Activated CD4-positive, alpha-beta memory T cell treated with anti-CD3 and anti-CD28 coated beads for 36 hours (primary cell): ENCODE measurements at places on chromosomes 11 and 22. TPM values are rescaled to one million over a fixed set of nuclear protein-coding genes. Genes with fewer than 3 reads are reported as not detected.

- peaks cover 6% of the 10 kb centered on the region for H3K27me3 ChIP-seq
- no peak for DNase-seq
- H3K4me1 ChIP-seq, result no peaks in the 10 kb centered on the region
- no peaks in the 10 kb centered on the region for H3K36me3 ChIP-seq
- H3K27ac ChIP-seq, result no peak overlapping the region
These were observed 16.2 kb upstream of the LDLRAD3 start for GRCh38 chr11:35927682-35928081.

- H3K27ac ChIP-seq, result peak overlapping the region; percentile 91
- peaks cover 21% of the 10 kb centered on the region for H3K4me1 ChIP-seq
- H3K36me3 ChIP-seq, result peaks cover 27% of the 10 kb centered on the region
- H3K27me3 ChIP-seq, result no peaks in the 10 kb centered on the region
- DNase-seq, result peak; percentile 83
- peak overlapping the region; percentile 89 for H3K4me3 ChIP-seq
These were observed 27.7 kb upstream of the PARVB start for GRCh38 chr22:43996170-43996980.

- H3K36me3 ChIP-seq, result no peaks in the 10 kb centered on the region
- DNase-seq, result no peak
- H3K4me3 ChIP-seq, result no peak overlapping the region
- H3K4me1 ChIP-seq, result no peaks in the 10 kb centered on the region
- no peak overlapping the region for H3K27ac ChIP-seq
These were observed 26.0 kb downstream of the PARVA start for GRCh38 chr11:12403122-12403996.

DNA sequence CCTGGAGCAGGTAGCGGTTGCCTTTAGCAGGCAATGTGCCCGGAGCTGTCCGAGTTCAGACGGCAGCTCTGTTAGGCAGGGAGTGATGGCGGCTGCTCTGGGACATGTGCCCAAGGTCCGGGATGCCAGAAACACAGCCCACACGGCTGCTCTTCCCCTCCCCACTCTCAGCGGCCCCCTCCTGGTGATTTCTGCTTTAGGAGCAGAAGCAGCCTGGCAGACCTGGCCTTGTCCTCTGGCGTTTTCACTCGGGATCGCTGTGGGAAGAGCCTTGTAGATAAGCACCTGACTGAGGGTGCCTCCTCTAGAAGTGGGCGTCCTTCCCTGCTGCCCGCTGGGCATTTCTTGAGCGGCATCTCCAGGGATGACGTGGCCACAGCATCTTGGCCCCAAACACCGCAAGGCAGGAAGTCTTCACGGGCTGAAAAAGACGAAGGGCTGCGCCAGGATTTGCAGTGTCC, 392.2 kb downstream of the TBC1D22A start:
- no peak overlapping the region for H3K4me3 ChIP-seq
- peaks cover 6% of the 10 kb centered on the region for H3K36me3 ChIP-seq
- no peaks in the 10 kb centered on the region for H3K4me1 ChIP-seq
- no peak overlapping the region for H3K27ac ChIP-seq

DNA sequence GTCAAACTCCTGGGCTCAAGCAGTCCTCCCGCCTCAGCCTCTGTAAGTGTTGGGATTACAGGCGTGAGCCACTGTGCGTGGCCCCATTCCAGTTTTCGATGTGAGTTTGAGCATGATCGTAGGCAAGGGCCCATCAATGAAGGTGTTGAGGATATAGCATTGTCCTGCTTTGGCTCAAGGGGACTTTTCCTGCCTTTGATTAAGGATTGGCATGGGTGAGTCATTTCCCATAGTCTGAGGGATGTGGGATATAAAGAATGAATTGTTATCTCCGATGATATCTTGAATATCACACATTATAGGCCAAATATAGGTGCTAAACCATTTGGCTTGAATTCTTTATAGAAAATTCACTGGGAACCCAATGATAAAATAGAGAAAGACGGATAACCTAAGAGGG, 30.4 kb downstream of the STIM1 start:
- no peaks in the 10 kb centered on the region for H3K27me3 ChIP-seq
- no peak overlapping the region for H3K27ac ChIP-seq
- peaks cover 53% of the 10 kb centered on the region for H3K4me1 ChIP-seq
- H3K4me3 ChIP-seq, result no peak overlapping the region

- peaks cover 8% of the 10 kb centered on the region for H3K36me3 ChIP-seq
- H3K4me1 ChIP-seq, result peaks cover 6% of the 10 kb centered on the region
- no peak overlapping the region for H3K27ac ChIP-seq
- no peak for DNase-seq
These were observed 30.7 kb downstream of the PPP2R1B start for GRCh38 chr11:111735262-111736116.

DNA sequence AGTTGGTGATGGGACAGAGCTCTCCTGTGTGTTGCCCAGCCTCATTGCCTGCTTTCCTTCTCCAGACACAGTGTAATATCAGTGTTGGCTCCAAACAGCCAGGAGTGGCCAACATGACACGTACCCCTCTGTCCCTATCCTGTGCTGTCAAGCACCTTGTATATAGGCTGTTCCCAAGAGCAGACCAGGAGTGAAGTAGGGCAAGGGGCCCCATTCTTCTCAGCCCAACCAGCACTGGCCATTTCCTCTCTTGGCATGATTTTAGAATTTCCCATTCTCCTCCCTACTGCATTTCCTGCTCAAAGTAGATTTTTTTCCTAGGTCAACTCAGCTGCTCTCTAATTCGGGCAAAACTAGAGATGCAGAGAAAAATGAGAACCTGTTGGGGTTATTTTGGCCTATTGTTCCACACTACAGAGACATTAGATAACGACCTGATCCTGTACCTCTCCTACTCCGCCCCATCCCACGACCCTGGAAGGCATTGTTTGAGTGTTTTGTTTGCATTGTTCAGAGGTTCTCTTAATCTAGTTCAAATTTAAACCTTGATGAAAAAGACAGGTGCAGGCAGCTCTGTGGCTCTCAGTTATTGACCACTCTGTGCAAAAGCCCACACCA, 95.6 kb downstream of the RASSF10 start:
- no peaks in the 10 kb centered on the region for H3K36me3 ChIP-seq
- H3K4me1 ChIP-seq, result no peaks in the 10 kb centered on the region
- no peak for DNase-seq
- no peak overlapping the region for H3K4me3 ChIP-seq
- H3K27me3 ChIP-seq, result peaks cover 22% of the 10 kb centered on the region

GRCh38 chr22:35872451-35872850, 154.8 kb downstream of the APOL5 start:
- no peak for DNase-seq
- no peak overlapping the region for H3K27ac ChIP-seq
- no peak overlapping the region for H3K4me3 ChIP-seq
- H3K4me1 ChIP-seq, result peaks cover 9% of the 10 kb centered on the region

DNA sequence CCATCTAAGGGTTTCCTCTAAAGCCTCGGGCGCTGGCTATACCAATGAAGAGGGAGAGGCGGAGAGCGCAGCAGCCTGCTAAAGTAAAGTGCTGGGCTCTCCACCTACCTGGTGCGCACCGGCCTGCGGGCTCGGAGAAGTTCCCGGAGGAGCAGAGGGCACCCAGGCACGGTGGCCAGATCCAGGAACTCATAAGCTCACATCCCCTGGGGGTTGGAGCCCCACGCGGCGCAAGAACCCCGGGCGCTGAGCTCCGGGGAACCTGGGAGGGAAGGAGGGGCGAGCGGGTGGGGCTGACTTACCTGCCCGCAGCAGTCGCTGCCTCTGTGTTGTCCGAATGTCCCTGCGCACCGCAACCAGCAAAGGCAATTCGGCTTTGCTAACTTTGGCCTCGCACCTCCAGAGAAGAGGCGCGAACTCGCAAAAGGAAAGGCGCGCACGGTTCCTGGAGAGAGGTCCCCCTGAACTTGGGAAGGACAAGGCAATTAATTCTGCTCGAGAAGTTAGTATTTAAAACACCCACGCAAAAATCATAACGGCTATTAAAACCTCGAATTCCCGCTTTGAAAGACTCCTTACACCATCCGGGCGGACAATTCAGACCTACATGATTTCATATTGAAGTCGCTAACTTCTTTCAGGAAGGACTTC, 127.6 kb upstream of the C11orf58 start:
- peaks cover 32% of the 10 kb centered on the region for H3K4me1 ChIP-seq
- H3K27ac ChIP-seq, result no peak overlapping the region
- H3K27me3 ChIP-seq, result peaks cover 50% of the 10 kb centered on the region
- H3K36me3 ChIP-seq, result peaks cover 4% of the 10 kb centered on the region

DNA sequence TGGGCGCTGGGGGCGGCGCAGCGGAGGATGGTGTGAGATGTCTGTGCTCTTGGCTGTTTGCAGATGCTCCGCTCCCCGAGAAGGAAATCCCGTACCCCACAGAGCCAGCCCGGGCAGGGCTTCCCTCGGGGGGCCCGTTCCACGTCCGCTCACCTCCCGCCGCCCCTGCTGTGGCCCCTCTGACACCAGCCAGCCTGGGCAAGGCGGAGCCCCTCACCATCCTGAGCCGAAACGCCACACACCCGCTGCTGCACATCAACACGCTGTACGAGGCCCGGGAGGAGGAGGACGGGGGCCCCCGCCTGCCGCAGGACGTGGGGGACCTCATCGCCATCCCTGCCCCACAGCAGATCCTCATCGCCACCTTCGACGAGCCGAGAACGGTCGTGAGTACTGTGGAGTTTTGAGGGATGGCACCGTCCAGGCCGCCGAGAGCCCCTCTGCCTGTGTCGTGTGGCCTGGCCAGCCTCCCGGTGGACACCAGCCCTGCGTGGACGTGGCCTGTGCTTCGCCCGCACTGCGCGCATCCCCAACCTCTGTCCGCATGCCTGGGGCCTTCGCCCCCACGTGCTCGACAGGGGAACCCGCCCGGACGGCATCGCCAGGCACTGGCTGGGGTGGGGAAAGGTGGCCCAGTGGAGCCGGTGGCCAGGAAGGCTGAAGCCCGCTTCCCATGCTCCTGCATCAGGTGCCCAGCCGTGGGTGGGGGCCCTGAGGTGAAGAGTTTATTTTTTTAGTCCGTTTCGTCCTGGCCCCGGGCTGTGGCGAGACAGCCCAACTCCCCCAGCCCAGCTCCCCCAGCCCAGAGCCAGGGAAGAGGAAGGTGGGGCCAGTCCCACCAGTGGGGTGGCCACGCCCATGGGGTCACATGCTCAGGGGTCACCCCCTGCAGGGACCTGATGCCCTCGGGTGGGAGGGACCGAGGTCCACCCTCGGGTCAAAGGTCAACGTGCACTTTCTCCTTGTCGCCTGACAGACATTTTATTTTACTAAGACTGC, 6.5 kb upstream of the TRABD start:
- H3K27ac ChIP-seq, result no peak overlapping the region
- DNase-seq, result peak; percentile 8
- H3K4me3 ChIP-seq, result no peak overlapping the region
- no peaks in the 10 kb centered on the region for H3K36me3 ChIP-seq
- H3K27me3 ChIP-seq, result peaks cover 9% of the 10 kb centered on the region

P2RY6 gene
- not detected for total RNA-seq

SCUBE1 gene
- total RNA-seq, result not detected
